GM10248 (cell line): ENCODE measurements at places on chromosomes 5 and 9.

GRCh38 chr9:93080406-93080805 lies 15.6 kb upstream of the CARD19 start:
- no peak for DNase-seq

DNA sequence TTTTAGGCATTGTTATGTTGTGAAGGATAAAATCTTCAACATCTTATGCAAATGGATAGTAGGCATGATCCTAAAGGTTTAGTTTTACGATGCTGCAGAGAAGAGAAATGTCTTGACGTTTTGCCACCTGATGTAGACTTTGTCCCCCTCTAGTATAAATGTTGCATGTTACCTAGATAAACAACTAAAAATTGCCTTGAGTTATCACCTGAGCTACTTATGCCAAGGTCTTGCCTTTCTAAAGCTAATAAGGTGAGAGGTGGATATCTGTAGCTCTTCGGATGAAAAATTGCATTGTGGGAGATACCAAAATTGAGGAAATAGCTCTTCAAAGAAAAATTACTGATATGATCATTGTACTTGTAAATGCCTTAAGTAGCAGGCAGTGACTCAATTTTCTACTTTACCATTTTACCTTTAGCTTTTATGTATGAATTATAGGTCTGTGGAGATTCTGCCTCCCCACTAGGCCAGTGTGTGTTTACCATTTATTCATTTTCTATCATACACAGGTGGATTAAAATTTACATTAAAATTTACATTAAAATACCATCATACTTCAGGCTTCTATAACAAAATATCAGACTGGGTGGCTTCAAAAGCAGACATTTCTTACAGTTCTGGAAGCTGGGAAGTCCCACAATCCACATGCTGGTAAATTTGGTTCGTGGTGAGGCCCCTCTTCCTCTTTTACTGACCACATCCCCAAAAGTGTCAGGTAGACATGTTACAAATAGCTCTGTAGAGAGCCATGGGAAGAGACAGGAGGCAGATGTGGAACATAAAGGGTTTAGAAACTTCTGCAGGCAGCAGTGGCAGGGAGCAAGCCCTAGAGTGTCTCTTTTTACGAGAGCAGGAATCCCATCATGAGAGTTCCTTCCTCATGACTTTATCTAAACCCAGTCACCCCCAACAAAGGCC lies 100.7 kb upstream of the ERBIN start:
- no peak for DNase-seq

GRCh38 chr5:176609724-176610434 lies at the start of gene GPRIN1:
TSS of gene GPRIN1 (minus strand) at chr5:176610156. CDS start at chr5:176599834, 10,322 bp downstream.
- peak; percentile 96 for DNase-seq

DNA sequence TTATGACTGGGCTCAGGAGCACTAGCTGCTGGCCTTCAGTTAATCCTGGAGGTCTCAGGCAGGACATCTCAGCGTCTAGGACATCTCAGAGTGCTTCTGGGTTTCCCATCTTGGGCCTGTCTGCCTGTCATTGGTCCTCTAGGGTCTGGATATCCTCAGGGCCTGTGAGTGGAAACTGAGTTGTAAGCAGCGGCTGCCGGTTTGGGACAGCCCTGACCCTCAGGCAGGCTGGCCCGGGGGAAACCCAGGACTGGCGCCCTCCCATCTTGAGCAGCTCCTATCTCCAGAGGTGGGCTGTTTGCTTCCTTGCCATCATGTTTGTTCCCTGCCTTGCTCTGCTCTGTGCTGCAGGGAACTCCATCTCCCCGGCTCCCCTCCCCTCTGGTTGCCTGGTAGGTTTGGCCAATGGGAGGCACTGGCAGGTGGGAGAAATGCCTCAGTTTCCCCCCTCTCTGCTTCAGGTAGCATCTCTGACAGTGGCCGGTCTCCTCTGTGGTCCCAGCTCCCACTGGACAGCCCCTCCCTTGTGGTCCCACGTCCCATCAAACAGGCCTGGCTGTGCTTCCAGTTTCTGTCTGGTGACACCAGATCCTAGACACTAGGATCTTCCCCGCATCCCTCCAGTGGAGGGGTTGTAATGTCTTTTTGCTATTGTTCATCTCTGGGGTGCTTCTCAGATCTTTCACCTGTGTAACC lies 57.4 kb downstream of the ARHGEF37 start:
- DNase-seq: no peak

DNA sequence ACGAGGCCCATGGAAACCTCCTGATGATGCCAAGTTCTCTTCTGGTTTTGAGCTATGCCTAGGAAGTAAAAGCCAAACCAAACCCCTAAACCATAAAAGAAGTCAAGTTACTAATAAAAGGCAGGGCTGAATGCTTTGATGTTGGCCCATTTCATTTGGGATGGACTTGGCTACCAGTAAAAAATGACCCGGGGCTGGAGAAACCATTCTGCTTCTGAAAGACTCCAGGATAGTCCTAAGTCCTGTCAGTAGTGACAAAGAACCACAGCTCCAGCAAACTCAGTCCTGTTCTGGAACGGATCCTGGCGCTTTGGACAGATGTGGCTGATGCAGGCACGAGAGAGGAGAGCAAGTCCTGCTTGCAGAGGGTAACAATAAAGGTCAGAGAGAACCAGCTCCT lies 68.6 kb downstream of the SH3PXD2B start:
- DNase-seq: no peak

DNA sequence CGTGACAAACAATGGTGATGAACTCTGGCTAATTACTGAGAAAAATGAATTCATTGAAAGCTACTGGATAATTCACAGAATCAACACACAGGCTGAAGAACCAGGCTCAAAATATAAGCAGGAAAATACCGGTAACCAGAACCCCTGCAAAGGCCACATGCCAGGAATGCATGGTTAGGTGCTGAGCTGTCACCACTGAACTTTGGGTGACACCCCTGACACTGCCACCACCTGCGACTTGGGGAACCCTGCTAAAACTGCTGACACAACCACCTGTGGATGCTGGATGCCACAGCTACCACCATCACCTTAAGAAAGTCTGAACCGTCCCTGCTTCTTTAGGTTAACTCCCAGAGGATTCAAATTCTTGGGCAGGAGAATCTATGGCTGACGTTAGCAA lies 72.0 kb upstream of the NR4A3 start:
- DNase-seq: no peak

GRCh38 chr5:172958331-172959046 lies 735 bp upstream of the RPL26L1 start:
- DNase-seq: peak; percentile 93

GRCh38 chr9:119004618-119004990 lies 364.6 kb downstream of the BRINP1 start:
- no peak for DNase-seq

DNA sequence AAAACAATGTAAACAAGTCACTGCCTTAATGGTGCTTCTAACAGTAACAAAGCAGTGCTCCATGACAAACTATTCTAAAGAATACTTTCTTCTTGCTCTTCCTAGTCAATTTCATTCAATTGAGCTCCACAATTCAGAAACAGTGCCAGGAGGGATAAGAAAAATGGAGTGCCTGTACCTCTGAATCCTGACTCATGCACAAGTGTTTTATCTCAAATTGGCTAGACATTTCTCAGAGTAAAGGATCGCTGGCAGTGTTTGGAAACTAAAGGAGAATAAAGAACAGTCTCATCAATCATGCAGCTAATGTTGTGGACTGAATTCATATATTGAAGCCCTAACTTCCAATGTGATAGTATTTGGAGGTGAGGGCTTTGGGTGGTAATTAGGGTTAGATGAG lies 27.6 kb downstream of the SLC25A51 start:
- DNase-seq: no peak
